ENCODE measurements at places on chromosomes 13 and 19.

GRCh38 chr19:47489072-47489914, 5.3 kb upstream of the KPTN start:
- no peak for DNase-seq

GRCh38 chr13:41554626-41555386, 97.5 kb downstream of the RGCC start:
- DNase-seq, result no peak

DNA sequence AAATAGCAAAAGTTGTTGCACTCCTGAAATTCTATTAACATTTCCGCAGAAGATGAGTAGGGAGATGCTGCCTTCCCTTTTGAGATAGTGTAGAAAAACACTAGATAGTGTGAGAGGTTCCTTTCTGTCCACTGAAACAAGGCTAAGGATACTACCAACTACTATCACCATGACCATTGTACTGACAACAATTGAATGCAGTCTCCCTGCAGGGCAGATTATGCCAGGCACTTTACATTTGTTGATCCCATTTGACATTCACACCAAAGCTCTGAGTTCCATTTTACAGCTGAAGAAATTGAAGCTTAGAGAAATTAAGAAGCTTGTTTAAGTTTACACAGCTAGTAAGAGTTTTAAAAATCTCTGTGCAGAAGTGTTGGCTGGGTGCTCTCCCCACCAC, 55.0 kb downstream of the CYSLTR2 start:
- DNase-seq, result no peak

DNA sequence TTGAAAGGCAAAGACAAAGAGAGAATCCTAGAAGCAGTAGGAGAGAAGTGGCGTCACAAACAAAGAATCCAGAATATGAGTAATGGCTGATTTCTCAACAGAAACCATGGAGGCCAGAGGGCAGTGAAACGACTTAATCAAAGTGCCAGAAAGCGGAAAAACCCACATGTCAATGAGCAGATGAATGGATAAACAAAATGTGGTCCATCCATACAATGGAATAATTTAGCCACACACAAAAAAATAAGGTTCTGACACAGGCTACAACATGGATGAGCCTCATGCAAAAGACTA, 52.2 kb upstream of the RANBP3 start:
- no peak for DNase-seq

- DNase-seq, result no peak
Observed at GRCh38 chr13:77702366-77702765, 4.9 kb downstream of the SLAIN1 start.

DNA sequence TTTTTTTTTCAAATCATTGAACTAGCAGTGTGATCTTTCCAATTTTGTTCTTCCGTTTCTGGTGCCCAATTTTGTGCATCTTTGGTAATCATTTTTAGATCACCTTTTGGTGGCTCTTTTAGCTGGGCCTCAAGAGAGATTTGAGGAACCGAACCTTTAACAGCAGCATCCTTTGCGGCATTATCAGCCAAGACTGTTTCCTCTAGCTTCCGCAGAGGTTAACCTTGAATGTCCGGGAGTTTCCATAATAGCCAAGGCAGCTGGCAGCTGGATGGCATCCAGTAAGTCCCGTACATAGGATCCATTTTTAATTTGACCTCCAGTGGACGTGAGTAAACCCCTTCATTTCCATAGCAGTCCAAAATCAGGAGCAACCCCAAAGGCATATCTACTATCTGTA, 9.6 kb downstream of the IRGC start:
- DNase-seq, result no peak

DNA sequence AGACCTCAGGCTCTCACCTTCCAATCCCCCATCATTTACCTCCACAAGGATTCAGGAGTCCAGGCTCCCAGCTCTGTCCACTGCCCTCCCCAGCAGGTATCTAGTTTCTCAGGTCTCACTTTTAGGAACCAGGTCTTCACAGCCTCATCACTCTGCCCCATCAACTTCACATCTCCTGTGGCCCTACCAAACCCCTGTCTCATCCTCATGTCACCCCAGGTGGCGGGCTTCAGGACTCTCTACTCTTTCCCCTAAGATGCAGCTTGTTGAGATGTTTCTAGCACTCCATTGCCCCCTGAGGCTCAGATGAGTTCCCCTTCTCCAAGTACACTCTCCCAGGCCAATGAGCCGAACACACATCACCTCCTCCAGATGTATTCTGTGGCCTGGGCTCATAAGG, 1.5 kb downstream of the PPFIA3 start:
- no peak for DNase-seq

DNA sequence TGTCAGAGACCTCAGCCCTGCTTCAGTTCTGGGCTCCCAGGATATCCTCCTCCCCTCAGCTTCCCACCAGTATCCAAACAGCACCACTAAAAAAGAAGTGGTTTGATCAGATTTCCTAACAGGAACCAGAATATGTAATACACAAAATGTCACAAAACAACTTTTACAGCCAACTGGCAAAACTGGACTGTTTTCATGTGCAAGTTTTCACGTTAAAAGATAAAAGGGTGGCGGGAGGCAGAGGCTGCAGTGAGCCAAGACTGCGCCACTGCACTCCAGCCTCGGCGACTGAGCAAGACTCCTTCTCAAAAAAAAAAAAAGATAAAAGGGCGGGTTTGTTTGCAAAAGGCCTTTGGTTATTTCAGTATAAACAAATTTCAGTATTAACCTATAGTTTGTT, 13.1 kb downstream of the PCID2 start:
- DNase-seq, result no peak

DNA sequence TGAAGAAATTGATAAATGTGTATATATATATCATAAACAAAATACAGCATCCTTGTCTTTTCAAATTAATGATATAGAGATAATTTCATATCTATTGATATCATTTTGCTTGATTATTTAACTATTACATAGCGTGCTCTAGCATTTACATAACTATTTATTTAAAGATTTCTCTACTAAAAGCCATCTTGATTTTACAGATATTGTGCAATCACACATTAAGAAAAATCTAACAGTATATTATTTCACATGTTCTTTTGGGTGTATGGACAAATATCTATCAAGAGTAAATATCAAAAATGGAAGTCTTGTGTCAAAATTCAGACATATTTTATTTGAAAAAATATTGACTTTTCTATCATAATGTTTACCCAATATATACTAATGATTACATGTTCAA, 966.8 kb downstream of the SLITRK5 start:
- DNase-seq, result no peak

DNA sequence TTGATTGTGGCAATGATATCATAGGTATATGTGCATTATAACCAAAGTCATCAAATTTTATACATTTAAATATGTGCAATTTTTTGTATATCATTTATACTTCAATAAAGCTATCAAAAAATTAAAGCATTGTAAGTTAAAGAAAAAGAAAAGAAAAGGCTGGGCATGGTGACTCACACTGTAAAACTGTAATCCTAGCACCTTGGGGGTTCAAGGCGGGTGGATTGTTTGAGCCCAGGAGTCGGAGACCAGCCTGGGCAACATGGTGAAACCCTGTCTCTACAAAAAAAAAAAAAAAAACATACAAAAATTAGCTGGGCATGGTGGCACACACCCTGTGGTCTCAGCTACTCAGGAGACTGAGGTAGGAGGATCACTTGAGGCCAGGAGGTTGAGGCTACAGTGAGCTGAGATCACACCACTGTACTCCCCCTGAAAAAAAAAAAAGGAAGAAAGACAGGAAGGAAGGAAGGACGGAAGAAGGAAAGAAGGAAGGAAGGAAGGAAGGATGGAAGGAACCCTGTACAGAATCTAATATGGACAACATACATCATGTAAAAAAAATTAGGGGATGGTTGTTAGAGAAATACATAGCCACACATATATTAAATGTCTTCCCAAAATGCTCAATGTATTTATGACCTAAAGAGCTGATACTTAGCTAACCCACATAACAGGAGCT, 21.7 kb upstream of the SLC25A30 start:
- no peak for DNase-seq

GRCh38 chr13:27172495-27172842, 858 bp upstream of the USP12 start:
- DNase-seq, result no peak

GRCh38 chr13:38090913-38091312, 221.3 kb upstream of the TRPC4 start:
- no peak for DNase-seq

- no peak for DNase-seq
Observed at GRCh38 chr13:37100731-37101130, 4.7 kb downstream of the CSNK1A1L start.

- DNase-seq, result no peak
Observed at GRCh38 chr19:11581740-11582139, 4.3 kb upstream of the ACP5 start.

DNA sequence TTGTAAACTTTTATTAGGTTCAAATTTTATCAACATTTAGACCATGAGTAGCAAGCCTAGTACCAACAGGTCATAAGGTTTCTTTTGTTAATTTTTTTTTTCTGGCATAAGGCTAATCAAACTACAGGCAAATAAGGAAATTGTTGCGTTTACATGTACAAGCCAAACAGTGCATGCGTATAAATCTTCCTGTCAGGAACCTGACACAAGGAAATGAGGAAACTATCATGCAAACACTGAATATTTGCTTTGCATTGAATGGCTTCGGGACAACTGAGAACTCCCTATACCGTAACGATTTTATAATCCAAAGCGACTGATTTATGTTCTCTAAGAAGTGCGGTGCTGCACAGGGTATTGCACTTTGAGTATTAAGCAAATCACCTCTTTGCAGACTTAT, 133.0 kb upstream of the TRPC4 start:
- DNase-seq, result no peak

DNA sequence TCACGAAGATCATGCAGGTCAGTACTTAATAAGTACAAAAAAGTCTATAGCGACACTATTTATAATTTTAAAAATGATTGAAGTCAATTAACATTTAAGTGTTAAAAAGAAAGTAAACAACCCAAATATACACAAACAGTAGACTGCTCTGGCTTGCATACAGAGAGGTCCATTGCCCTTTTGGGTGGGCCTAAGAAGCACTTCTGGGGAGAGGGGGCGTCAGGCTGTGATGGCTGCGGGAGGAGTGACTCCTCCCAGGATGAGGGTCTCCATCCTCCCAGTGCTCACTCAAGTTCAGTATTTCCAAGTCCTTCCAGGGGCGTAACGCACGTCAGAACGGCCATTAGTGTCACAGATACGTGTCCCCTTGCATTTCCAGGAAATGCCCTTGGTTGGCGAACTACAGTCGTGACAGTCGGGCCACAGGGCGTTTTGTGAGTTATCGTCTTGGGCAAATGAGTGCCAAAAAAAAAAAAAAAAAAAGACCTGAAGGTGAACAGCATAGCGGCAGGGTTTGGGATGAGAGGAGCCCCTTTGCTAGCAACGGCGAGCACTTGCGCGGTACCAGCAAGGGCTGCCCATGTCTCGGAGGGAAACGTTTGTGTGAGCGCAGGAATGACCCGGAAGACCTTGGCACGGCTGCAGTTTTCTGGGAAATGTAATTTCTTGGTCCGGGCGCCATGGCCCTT, at the start of gene SCGB2B2:
TSS of gene SCGB2B2 (minus strand) at position 463 of the 689 bp plus-strand sequence. CDS start 82,596 bp downstream, outside the sequence.
- no peak for DNase-seq

GRCh38 chr19:1065606-1066109, 1.3 kb upstream of the ARHGAP45 start:
- no peak for DNase-seq

GRCh38 chr19:29446361-29446760, 79.4 kb upstream of the VSTM2B start:
- DNase-seq, result no peak

- DNase-seq, result peak; percentile 93
Observed at GRCh38 chr13:113837560-113838355, 26.1 kb downstream of the GAS6 start.

DNA sequence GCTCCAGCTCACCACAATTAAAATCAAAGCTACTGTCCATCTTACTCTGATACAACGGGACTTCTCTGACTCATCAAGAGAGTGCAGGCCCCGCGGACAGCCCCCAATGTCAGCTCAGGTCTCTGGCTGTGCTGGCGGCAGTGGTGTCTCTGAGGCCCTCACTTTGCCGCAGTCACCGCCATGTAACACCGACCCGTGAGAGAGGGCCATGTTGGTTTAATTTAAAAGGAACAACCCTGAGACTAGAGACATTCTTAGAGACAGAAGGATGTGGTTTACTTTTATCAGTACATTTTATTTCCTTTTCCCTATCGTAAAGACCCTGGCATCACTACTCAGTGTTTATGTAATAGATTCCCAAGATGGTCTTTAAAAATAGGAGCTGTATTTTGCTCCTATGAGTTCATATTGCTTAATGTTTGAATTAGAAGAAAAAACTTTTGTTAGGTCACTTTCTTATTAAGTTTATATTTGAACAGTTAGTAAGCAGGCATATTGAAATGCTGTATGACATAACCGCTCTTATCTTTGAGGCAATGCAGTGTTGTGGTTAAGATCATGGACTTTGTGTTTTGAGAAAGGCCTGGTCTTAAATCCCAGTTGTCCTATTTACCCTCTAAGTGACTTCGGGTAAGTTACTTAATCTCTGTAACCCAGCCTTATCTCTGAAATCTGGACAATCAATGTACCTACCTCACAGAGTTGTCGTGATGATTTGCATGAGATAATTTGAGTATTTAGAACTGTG, 23.4 kb downstream of the DGKH start:
- no peak for DNase-seq

DNA sequence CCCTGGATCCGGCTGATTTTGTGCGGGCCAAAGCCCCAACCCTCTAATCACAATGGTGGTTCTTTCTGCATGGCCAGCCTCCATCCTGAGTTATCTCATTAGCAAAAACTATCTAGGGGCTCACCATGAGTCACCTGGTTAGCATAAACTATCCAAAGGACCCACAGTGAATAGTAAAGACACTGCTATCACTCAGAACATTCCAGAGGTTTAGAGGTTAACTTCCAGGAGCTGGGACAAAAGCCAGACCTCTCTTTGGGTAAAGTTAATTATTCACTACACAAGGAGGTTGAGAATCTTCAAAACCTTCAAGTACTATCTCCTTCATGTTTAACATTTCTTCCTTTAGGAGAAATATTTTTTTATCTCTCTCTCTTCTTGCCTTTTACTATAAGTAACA, 18.8 kb upstream of the PPP5C start:
- no peak for DNase-seq

DNA sequence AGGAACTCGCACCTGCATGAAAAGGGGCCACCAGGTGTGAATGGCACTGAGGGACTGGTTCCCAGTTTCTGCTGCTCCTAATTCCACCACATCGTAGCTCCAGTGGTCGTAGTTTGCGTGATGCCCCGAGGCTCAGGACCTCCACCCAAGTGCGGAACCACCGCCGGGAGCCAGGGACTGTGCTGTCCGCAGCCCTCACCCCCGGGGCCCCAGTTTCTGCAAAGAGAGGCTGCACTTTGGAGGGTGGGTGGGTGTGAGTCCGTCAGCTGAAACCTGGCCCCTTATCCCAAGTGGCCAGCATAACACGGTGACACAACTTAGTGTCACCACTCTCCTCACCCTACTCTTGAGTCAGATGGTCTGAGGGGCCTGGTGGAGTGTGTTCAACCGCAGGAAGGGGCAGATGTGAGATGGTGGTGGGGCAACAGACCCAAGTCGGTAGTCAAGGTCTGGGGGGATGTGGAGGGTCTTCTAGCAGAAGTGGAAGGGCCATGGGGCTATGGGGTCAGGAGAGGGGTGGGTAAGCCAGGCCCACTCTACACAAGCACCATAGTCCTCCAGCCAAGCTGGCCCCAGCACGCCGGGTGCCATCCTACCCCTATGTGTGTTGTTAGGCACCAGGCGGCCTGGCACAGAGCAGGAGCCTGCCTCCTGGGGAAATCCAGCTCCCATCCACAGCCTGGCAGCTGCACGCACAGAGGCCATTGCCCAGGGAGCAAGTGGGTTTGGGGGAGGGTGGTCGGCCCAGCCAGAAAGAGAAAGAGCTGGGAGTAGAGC, 1301.6 kb downstream of the UQCRFS1 start:
- no peak for DNase-seq
